ENCODE measurements at places on chromosomes 2 and 18.

GRCh38 chr2:234091432-234091879 is 41.0 kb downstream of the SPP2 start:
- no peak for DNase-seq

- no peak for DNase-seq
These were observed 86.3 kb downstream of the SPIRE1 start for GRCh38 chr18:12571630-12572029.

GRCh38 chr2:206982360-206982955 is 43.1 kb downstream of the CPO start:
- DNase-seq = no peak

DNA sequence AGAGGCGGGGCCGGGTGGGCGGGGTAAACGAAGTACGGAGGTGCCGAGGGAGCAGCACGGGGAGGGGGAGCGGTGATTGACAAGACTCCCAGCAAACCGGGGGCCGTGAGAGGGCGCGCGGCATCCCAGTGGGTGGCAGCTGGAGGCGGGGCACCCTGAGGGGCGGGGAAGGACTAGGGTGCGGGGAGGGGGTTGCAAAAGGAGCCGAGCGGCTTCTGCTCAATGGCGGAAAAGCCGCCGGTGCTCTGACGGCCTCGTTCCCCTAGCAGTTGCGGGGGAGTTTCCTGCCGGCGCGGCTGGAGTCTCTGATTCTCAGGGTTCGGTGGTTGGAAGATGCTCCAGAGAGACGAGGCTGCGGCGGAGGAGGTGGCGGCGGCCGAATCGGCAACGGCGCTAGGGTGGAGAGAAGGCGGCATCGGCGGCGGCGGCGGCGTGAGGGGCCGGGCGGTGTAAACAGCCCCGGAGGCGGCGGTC is at the start of gene PPM1B:
Gene PPM1B, plus strand, starts transcription at position 195 of the 474 bp plus-strand sequence. CDS start 32,325 bp downstream, outside the sequence.
- DNase-seq = no peak

DNA sequence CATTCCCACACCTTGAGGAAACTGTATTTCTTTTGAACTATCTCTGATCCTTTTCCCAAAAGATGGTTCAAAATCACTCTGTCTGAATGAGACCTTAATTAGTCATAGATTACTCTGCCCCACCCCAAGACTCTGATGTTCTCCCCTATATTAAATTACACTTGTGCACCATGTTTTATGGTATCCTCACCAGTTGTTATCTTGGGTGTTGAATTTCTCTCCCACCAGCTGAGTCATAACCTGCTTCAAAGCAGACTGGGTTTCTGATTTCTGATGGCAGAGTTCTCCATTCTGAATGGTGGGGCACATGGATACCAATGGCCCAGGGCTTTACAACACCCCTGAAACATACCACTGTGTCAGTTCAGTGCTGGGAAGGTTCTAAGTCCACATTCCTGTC is 15.0 kb downstream of the CDH20 start:
- no peak for DNase-seq

DNA sequence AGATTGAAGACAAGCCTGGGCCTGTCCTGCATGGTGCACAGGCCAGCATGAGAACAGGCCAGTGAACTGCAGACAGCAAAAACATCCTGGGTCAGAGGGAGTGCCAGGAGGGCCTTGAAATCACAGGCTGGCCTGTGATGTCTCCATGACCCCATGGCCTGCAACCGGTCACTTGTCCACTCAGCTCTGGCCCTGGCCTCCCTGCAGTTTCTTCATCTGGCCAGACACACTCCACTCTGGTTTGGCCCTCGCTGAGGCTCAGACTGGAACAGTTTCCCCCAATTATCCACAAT is 12.6 kb downstream of the CYRIA start:
- no peak for DNase-seq

GRCh38 chr2:200961674-200962073 is 1.8 kb downstream of the ORC2 start:
- no peak for DNase-seq

GRCh38 chr18:45568017-45568416 is 47.3 kb upstream of the SLC14A2 start:
- DNase-seq = no peak

DNA sequence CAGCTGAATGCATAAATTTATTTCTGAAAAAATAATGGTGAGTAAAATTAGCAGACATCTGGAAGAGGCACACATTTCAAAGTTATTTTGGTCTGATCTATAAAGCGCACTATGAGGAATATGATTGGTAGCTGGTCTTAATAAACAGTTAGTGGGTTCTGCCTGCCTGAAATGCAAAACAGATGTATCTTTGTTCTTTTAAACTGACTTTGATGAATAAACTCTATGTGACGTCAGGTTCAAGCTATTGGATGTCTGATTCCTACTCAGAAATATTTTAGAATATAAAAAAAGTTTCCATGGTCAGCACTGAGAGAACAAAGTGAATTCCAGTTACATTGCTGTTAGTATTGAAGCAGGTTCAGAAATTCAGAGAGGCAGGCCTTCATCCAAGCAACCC is 136.4 kb downstream of the TPGS2 start:
- DNase-seq = no peak

DNA sequence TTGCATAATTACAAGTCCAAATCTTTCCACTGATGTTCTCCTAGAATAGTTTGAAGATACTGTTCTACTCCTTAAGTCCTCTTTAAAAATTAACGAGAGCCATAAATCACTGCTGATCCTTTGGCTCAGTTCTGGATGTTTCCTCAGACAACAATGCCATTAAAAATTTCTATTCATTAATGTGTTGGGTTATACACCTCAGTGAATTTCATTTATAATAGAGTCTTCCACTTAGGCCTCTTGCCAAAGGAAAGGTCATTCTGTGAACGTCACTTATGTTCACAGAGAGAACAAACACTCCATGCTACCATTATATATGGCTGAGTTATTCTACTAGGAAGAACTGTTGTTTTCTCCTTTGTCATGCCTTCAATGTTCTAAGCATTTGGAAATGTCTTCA is 1472.3 kb upstream of the CELF4 start:
- no peak for DNase-seq

DNA sequence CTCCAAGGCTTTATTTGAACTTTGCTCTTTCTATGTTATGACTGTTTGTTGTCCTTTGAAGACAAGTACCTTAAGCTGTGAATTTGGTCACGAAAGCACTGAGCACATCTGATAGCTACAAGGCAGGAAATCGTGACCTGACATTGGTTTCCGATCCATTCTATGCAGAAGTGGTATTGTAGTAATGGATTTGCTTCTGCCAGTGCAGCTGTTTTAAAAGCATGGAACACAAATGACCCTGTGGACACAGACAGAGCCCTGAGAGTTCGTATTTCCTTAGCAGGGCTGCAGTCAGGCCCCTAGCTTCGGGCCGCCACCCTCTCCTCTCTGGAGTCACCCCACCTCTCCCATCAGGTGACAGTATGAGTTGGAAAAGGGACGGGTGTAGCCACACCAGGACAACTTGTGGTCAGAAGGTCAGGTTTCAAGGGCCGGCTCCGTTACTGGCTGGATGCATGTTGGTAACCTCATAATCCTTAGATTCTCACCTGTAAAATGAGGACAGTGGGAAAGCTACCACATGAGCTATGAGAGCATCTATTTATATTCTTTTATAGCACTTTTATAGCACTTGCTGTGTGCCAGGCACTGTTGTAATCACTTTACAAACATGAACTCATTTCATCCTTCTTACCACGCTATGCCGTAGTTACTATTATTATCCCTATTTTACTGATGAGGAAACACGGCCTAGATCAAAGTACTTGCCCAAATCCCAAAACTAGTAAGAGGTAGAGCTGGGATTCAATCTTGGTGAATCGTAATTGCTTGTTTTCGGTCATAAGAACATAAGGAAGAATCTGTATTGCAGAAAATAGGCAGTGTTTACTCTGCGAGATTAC is 70.2 kb downstream of the SPATS2L start:
- no peak for DNase-seq

GRCh38 chr2:44582363-44583008 is 220.7 kb downstream of the CAMKMT start:
- DNase-seq = no peak

GRCh38 chr2:39660612-39661236 is 5.0 kb upstream of the TMEM178A start:
- no peak for DNase-seq

GRCh38 chr2:11697103-11697871 is 27.3 kb upstream of the NTSR2 start:
- DNase-seq = no peak

DNA sequence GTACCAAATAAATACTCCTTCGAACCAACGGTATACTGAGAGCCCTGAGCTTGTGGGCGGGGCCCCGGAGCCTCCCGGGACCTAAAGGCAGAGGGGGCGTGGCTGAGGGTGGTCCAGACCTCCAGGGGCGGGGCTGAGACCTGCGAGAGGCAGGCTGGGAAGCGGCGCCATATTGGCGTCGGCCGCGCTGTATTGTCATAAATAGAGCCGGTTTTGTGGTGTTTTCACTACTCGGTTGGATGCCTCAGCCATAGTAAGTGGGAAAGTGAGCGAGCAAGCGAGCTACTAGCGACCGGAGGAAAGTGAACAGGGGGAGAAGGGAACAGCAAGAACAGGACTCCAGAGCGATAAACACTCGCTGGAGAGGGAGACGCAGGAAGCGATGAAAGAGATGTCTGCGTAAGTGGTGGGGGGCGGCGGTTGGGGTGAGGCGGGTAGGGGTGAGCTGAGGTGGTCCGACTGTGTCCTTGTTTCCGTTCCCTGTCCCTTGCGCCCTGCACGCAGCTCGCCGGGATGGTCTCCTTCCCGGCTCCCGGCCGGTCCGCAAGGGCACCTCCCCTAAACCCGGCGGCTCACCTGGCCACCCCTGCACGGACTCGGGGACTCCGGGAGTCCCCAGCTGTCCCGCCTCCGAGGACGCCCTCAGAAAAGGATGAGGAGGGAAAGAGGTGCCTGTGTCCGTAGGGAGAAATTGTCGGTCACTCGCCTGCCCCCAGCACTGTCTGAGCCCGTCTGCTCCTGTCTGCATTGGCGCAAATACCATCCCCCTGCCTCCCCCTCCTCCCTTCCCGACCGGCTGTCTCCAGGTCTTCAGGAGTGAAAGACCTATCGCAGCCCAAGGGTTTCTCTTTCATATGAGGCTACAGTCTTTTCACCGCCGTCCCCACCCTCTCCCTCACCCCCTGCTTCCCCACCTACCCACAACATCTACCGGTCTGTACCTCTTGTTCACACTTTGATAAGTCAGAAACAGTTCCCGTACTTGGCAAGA is at the start of gene PAPOLG:
Gene PAPOLG, plus strand, starts transcription at position 172 of the 991 bp plus-strand sequence. Its CDS starts 211 bp downstream, at position 383.
- peak; percentile 74 for DNase-seq

DNA sequence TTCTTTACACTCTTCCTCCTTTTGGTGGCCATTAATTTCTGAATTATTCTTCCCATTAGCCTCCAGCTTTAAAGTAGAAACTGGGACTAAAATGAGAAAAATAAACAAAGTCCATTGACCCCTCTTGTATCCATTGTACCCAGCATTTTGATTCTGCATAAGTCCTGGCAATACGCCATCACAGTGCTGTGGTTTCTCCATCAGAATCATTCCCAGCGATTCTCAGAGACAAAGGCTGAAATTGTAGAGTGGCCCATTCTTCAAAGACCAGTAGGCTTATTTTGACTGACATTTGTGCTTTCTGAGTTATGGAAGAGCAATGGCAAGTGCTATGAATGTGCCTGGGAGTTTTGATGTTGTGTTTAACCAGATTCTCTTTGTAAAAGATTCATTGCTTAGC is 199.3 kb upstream of the GALNT5 start:
- DNase-seq = no peak

DNA sequence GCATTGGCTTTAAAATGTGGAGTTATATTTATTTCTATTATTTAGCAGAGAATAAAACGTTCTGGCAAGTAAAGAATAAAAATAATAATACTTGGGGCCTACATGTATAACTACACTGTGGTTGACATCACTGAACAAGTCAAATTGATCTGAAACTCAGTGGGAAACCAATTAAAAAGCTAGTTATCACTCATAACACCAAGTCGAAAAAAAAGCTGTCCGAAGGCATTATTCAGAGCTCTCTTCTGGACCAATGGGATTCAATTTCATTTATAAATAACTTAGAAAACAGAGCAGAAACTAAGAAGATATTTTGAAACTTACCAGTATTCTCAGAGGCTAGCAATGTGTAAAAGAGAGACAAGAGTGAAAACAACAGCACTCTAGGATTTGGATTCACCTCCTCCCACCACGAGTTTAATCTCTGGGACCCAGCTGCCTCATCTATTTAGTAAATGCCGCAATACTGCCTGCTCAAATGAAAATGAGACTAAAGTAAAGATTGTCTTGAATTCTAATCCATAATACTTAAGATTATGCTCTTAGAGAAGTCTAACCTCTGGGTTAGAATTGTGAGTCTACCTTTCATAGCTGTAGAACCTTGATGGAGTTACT is 128.4 kb downstream of the NBAS start:
- DNase-seq = no peak

DNA sequence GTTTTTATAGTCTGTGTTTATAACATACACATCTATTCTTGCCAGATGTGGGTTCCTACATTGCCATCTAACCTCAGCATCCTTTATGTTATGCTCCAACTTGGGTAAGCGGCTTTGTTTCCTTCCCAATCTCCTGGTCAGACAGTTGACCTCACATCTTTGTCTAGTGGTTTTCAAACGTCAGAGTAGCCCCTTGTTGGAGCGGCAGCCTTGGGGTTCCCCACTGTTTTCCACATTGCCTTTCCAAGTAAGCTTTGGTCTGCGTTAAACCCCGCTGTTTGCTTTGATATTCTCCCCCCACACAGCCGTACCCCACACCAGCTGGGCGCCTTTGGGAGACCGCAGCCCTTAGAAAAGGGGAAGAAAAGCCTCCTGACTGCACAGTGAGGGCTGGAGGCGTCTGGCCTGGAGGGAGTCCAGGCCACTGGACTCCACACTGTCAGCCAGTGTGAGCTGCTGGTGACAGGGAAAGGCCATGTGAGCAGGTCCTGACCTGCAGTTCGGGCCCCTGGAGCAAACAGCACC is 83.3 kb downstream of the MALT1 start:
- DNase-seq = no peak

- DNase-seq = no peak
These were observed 304.8 kb upstream of the FSIP2 start for GRCh38 chr2:185433824-185434223.

- DNase-seq = no peak
These were observed 10.9 kb downstream of the MTX2 start for GRCh38 chr2:176280156-176280555.

- DNase-seq = no peak
These were observed 10.7 kb downstream of the ARHGAP15 start for GRCh38 chr2:143139835-143140393.

GRCh38 chr2:16196687-16197503 is 256.5 kb downstream of the MYCN start:
- no peak for DNase-seq

DNA sequence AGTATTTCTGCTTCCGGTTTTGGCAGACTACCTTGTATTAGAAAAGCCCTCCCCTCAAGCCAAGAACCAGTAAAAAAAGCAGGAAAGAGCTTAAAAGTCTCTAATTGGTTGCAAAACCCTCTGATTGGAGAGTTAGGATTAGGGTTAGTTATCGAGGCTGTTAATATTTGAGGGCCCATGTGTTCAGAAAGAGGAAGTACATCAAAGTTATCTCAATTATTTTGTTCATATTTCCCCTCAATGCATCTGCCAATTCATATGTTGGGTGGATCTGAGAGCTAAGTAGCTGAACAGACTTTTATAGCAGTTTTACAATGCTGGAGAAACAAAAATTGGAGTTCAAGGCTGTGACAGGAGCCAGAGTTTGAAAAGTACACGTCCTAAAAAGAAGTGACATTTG is 43.1 kb upstream of the KLHL14 start:
- DNase-seq = no peak

GRCh38 chr2:134621939-134622705 is 96.7 kb downstream of the TMEM163 start:
- no peak for DNase-seq

GRCh38 chr2:192534072-192534471 is 339.3 kb upstream of the TMEFF2 start:
- no peak for DNase-seq

Measured in SIG-M5 (cell line).